COLO829 (cell line): ENCODE measurements at places on chromosomes 4 and X.
A peak's percentile ranks its signal among the peaks of the same experiment; 100 is the strongest.

DNA sequence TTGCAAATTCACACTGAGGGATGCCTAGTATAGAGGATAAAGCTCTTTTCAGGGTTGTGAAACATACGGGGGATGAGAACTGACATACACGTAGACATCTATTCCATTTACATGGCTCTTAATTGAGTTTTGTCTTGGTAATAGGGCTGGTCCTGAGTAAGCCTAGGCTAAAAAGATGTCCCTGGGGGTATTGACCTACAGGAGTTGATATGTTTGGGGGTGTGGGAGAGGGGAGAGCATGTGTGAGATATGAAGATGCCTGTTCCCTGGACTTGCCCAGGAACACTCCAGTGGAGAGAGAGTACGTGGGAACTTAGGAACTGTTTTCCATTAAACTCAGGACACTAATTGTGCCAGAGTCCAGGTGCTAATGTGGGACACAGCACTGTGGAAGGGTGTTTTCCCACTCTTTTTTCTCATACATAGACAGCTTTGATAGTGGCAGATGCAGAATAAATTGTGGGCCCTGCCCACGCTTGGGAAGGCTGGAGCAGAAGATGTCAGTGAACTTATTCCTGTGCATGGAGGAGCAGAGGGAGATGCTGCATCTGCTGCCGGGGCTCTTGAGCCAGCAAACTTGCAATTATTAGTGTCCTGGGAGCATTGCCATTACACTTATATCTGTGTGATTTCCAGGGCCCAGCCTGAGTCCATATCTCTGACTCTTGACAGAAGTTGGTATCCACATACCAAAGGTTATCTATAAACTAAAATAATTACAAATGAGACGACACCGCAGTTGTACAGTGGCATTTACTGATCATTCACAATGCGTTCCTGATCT, 20.7 kb downstream of the SYNPO2 start:
- no peak for DNase-seq

GRCh38 chr4:140790171-140790570, 34.0 kb upstream of the TBC1D9 start:
- no peak for DNase-seq

GRCh38 chr4:74047152-74047551, 8.7 kb upstream of the CXCL3 start:
- no peak for DNase-seq

DNA sequence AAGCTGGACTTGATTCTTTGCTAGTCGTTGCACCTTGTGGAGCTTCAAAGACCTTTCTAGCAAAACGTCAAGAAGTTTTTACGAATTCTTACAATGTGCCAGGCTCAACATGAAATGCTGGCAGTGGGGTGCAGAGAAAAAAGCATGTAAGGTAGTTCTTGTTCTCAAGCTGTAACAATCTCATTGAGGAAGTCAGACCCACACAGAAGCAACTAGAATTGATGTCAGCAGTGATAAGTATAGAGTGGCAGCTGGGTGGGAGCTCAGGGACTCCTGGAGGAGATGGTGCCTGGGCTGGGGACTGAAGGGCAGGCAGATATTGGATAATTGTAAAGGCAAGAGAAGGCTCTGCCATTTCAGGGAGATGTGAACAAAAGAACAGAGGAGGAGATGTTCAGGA, 82.3 kb downstream of the ATG4A start:
- no peak for DNase-seq

DNA sequence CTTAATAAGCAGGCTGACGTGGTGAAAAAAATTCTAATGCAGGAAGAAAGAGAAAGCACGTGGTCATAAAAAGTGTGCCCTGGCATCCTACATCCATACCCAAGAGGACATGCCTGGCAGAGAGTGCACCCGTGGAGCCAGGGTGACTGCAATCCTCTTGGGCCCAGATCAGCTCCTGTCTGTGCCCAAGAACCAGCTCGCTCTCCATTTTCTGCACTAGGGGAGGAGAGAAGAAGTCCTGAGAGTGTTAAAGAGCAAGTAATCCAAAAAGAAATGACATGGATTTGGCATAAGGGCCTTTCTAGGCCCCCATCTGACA, 483.1 kb downstream of the BCOR start:
- DNase-seq = no peak

- DNase-seq = no peak
Observed at GRCh38 chr4:126209147-126209546, 894.4 kb downstream of the FAT4 start.

- no peak for DNase-seq
Observed at GRCh38 chr4:150514709-150515108, 67.2 kb upstream of the MAB21L2 start.

DNA sequence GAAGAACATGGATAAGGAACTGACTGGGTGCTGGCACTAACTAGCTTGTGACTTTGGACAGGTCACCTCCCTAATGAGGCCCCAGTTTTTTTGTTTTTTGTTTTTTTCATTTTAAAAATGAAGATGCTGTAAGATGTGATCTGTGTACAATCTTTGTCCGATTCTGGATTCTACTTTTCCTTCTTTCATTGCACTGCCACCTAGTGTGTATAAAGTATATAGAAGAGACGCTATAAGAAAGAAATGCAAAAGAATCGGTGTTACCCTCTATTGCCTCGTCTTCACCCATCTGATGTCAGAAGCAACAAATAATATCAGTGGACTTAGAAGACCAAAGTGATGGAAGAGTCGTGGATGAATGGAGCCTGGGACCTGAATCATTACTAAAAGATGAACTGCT, 58.6 kb upstream of the P2RY10 start:
- peak; percentile 6 for DNase-seq

- DNase-seq = no peak
Observed at GRCh38 chrX:122666601-122667000, 517.5 kb upstream of the GRIA3 start.

- DNase-seq = no peak
Observed at GRCh38 chr4:3771939-3772495, 5.8 kb downstream of the ADRA2C start.

- DNase-seq = no peak
Observed at GRCh38 chrX:105299286-105299685, 78.8 kb upstream of the TEX13A start.

- DNase-seq = peak; percentile 83
Observed at GRCh38 chr4:140296335-140297220, 76.9 kb upstream of the SCOC start.

DNA sequence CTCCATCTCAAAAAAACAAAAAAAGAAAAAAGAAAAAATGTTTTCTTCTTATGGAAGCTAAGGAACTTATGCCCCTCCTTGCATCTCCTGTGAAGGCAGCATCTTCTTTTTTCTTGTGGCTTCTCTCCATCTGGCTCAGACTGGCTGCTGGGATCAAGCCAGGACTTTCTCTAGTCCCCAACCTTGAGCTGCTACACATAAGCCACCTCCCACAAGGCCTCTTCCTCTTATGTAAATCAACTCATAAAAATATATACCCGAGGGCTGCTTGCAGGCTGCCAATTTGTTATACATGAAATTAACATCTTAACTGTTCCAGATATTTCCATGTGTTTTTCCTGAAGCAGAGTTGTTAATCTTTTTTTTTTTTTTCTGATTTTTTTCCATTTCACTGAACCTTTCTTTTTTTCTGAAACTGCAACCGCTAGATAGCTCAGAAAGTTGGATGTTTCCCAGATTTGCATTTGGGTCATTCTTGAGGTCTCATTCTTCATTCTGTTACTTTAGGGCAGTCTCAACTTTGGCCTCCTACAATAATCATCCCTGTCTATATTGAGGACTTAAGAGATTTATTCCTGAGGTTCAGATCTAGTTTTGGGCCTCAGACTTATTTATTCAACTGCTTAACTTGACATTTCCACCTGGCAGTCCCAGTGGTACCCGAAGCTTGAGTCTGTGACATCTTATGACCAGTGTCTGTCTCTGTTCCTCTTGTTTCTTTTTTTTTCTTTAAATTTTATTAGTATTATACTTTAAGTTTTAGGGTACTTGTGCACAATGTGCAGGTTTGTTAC, 10.3 kb downstream of the SNX25 start:
- no peak for DNase-seq

DNA sequence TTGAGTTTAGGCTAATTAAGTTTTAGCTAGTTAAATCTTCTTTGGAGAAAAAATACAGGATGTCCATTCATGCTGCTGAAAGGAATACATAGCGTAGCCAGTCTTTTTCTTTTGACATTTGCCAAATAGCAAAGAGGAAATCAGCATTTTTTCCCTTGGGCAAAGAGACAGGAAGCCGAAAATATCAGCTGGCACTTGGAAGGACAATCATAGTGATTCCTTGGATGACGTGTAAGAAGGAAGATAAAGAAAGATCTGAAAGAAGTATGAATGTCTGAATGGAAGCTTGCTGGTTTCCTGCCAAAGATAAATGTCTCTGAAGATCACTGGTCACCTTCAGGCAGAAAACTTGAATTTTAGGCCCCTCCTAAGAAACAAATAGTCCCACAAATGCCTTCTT, 44.2 kb downstream of the SLITRK2 start:
- DNase-seq = peak; percentile 68

DNA sequence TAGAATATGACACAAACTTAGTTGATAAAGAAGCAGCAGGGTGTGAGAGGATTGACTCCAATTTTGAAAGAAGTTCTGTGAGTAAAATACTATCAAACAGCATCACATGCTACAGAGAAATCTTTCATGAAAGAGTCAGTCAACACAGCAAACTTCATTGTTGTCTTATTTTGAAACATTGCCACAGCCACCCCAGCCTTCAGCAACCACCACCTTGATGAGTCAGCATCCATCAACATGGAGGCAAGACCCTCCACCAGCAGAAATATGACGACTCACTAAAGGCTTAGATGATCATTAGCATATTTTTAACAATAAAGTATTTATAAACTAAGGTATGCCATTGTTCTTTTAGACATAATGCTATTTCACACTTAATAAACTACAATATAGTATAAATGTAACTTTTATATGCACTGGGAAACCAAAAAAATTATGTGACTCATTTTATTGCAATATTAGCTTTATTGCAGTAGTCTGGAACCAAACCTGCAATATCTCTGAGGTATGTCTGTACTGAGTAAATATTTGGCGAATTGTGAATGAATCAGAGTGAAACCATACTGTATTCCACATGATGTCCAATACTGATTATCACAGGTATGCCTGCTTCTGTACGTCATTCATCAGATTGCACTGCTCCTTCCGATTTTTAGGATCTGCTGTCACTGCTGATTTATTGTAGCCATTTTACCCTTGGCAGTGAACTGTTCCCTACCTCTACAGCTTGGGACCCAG, 11.6 kb downstream of the FRMPD4 start:
- DNase-seq = no peak

GRCh38 chr4:110596431-110596830, 26.4 kb downstream of the PITX2 start:
- DNase-seq = no peak

- no peak for DNase-seq
Observed at GRCh38 chr4:127920521-127920920, 39.8 kb downstream of the PLK4 start.

DNA sequence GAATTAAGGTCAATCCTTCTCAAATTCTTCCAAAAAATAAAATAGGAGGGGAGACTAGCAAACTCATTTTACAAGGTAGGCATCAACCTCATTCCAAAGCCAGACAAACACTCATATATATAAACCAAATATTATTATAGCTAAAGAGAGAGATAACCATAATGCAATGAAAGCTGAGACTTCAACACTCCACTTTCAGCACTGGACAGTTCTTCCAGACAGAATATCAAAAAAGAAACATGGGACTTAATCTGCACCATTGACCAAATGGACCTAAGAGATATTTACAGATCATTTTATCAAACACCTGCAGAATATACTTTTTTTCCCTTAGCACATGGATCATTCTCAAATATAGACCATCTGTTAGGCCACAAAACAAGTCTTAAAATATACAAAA, 15.5 kb upstream of the EDA2R start:
- DNase-seq = no peak

DNA sequence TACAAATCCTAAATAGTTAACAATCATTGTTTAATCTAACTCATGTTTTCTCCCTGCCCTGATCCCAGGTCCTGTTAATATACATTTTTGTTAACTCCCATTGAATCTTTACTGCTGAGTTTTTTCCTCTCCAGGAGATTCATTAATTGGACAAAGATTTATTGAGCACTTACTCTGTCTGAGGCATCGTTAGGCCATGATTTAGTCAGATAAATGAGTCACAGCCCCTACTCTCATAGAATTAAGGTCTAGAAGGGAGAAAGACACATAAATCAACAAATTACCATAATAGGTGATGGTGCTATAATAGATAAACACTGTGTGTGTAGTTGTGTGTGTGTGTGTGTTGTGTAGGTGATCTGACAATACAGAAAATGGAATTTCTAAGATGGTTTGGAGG, 112.5 kb downstream of the MAPK10 start:
- no peak for DNase-seq

- DNase-seq = no peak
Observed at GRCh38 chr4:63921561-63921960, 487.7 kb downstream of the TECRL start.

DNA sequence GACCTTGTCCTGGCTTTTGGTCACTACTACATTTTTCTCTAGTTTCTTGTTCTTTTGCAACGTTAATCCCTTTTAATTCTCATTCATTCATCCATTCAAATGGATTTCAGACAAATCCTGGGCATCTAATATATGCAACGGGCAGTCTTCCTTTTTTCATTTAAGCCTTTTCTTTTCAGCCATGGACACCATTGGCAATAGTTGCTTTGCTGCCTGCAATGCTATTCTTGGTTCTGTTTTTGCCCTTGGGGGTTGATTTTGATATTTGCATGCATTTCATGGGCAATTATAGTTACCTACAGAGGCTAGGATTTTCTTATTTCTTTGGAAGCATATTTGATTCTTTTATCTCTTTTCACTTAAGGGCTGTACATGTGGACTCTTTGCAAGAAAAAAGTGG, 180.5 kb upstream of the ARX start:
- DNase-seq = no peak

DNA sequence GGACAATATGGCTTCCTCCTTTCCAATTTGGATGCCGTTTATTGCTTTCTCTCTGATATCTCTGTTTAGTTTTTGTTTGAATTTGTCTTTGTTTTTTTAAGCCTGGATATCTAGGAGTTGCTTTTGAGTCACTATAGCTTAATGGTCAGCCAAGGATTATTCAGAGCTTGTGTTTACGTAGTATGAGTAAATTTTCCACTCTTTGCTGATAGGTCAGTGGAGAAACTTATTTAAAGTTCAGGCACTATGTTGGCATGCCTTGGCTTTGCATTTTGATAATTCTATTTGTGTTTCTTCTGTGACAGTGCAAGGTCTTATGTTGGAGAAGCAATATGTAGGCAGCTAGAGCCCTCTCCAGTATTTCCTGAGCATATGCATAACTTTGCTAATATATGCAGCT, 315.2 kb downstream of the GRID2 start:
- no peak for DNase-seq

DNA sequence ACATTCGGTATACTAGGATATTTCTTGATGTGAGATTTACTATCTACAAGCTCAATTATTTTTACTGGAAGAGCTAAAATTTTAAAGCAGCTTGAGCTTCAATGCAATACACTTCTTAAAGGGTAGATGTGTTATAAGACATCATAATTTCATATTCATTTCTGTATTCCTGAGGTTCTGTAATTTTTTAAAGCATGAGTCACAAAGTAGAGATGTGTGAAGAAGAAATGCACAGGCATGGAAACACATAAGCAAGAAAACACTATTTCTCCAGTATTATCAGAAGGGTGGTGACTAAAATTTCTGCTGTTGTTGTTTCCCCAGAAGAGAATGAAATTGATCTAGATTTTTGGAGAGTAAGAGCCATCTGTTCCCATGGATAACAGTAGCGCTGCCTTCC, 72.6 kb downstream of the INPP4B start:
- DNase-seq = no peak
